Astrocyte of the cerebellum (primary cell): ENCODE measurements at places on chromosomes 3 and 15.

DNA sequence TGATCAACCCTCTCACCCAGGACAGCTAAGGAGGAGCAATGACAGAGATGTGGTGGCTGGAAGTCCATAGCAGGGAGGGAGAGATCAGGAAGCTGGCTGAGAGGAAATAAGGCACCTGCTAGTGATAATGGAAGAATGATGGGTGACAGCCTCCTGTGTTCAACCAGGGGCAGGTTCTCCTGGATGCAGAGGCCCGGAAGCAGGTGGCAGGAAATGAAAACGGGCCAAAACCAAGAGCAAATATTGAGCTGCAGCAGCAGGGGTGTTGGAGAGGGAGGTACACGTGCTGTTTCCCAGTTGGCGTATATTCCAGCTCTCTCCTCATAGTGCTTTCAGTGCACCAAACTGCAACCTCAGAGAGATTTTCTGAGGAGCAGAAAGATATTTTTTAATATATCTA lies 213.4 kb upstream of the TBL1XR1 start:
- no peak for DNase-seq

DNA sequence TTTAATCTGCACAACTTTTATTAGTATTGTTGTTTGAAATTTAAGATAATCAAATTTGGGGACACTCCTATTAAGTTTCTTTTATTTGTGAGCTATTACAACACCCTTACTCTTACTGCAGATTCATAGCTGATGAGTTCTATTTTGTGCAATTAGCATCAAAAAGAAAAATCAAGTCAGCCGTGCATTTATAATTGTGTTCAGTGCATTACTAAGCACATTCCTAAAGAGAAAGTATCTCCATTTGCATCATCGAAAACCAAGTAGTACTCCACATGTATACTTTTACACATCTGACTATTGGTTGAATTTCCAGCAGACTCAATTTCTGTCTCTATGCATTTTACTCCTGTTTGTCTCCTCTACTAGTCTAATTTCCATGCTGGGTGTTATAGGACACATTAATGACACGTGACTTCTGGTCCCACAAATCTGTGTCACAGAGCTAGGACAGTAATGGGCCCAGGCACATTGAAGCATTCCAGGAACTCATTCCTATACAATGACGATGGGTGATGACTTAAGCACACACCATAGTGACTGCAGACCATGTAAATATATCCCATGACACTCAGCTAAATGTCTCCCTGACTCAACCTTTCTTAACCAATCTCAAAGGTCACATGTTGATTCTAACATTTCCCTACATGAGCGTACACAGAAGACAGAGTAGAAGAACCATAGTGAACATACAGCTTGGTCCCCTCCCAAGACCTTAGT lies 477.5 kb downstream of the LPP start:
- DNase-seq, result peak; percentile 41

DNA sequence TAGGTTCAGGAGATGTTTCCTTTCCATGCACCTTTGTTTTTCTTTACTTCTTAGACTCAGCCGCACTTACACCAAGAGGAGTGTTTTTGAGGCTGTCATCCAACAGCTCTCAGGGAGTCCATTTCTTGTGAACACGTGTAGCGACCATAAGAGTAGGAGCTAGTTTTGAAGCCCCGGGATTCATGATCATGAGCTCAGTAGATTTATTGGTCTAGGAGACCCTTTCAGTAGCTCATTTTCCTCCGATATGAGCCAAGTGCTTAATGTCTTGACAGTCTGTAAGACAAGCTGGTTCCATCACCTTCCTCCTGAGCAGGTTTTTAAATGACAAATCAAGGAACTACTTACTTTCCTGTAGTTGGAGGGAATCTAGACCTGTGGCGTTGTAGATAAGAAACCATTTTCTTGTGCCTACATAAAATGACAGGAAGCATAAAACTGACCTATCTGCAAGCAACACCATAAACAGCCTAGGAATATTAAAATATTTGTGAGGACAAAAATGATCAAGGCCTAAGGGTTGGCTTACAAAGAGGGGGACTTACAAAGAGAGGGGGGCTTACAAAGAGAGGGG lies 172.6 kb upstream of the BHLHE40 start:
- DNase-seq, result no peak

DNA sequence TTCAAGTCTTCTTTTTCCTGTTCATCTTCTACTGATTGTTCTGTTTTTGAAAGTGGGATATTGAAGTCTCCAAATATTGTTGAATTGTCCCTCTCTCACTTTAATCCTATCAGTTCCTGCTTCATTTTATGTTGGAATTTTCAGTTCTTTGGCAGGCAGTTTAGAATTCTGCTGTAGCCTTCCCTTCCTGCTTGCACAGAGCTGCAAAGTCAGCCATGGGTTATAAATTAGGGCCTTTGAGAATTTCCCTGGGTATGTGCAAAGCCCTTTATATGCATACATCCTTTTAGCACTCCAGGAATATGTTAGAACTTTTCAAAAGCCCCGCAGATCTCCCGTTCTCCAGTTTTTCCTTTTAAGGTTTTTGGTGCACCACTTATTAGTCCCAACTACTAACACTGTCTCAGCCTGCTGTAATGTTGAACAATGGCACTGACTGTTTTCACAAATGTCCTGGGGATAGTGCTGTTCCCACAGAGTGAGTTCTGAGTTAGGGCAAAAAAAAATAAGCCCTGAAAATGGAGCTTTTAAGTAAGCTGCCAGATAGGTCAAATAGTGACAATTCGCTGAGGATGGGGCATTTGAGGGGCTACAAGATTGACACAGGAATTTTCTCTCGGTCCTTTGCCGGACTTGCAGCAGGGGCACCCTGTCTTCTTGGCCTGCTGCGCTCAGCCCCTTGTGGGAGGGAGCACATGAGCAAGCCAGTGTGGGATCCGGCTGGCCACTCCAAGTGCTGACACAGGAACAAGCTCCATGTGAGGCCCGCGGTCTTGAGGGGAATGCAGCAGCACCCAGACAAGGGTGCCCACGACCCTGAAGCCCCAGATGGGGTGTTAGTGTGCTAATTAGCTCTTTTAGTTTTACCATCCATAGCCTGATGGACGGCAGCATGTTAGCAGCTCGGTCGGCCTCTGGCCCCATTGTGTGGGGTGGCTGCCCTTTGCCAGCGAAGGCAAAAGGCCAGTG lies 96.0 kb downstream of the VPS8 start:
- no peak for DNase-seq

DNA sequence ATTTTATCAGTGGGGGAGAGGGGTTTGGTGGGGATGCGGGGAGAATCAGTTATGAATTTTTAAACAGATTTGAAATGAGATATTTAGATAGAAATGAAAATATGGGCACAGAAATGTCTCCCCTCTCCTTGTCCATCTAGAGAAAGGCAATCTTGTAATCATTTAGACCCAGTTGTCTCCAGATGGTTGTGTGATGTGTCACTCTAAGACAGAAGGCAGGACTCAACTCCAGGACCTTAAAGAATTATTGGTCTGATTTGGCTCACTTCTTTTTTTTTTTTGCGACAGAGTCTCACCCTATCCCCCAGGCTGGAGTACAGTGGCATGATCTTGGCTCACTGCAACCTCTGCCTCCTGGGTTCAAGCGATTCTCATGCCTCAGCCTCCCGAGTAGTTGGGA lies 77.2 kb downstream of the EOMES start:
- DNase-seq, result no peak

DNA sequence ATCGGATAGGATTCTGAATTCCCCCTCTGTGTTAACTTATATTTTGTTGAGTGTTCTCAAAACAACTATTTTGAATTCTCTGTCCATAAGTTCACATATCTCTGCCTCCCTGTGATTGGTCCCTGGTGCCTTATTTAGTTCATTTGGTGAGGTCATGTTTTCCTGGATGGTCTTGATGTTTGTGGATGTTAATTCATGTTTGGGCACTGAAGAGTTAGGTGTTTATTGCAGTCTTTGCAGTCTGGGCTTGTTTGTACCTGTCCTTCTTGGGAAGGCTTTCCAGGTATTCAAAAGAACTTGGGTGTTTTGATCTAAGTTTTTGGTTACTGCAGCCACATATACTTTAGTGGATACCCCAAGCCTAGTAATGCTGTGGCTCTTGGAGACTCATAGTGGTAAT lies 23.3 kb downstream of the PLSCR2 start:
- no peak for DNase-seq

GRCh38 chr3:173238091-173238490 lies 97.1 kb upstream of the SPATA16 start:
- DNase-seq, result no peak

DNA sequence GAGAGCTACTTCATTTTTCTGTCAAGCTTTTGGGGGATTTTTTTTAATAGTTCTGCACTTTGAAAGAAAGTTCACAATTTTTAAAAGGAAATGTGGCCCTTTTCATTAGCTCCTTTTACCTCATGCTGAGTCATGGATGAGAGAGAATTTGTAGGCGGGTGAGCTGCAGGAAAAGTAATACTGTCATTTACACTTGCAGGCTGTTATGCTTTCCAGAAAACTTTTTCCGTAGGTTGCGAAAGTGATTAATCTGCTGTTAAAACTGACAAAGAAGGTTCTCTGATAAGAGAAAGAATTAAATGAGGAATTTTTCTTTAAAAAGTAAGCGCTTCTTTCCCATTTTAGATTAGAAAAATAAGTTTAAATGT lies 430.2 kb downstream of the LPP start:
- no peak for DNase-seq

GRCh38 chr3:23162934-23163333 lies 40.2 kb upstream of the UBE2E2 start:
- DNase-seq, result no peak

- DNase-seq, result no peak
Observed at GRCh38 chr3:14691719-14692118, 16.8 kb downstream of the C3orf20 start.

- DNase-seq, result no peak
Observed at GRCh38 chr15:66097151-66098021, 156.2 kb downstream of the MEGF11 start.

- DNase-seq, result no peak
Observed at GRCh38 chr3:41329881-41330280, 130.6 kb downstream of the CTNNB1 start.

DNA sequence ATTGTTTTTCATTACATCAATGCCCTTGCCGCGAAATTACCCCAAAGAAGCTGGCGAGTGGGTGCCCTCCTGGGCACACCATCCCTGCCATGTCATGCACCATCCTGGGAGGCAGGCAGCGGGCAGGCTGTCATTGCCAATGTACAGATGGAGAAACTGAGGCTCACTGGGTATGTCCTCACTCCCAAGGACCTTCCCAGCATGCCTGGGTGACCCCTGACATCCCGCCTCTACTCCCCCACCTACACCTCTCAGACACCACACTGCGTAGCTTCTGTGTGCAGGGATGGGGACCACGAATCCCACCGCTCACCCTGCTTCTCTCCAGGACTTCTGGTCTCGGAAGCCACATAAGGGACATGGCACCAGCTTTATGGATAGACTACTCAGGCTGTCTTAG lies 41.0 kb upstream of the SLC41A3 start:
- no peak for DNase-seq

DNA sequence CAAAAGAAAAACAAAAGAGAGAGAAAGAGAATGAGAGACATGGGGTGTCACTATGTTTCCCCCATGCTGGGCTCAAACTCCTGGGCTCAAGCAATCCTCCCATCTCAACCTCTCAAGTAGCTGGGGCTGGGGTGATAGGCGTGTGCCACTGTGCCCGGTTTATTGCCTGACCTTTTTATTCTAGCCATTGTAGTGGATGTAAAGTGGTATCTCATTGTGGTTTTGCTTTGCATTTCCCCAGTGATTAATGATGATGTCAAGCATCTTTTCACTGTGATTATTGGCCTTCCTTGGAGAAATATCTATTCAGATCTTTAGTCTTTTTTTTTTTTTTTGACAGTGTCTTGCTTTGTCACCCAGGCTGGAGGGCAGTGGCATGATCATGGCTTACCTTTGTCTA lies 37.7 kb upstream of the GK5 start:
- DNase-seq, result no peak

DNA sequence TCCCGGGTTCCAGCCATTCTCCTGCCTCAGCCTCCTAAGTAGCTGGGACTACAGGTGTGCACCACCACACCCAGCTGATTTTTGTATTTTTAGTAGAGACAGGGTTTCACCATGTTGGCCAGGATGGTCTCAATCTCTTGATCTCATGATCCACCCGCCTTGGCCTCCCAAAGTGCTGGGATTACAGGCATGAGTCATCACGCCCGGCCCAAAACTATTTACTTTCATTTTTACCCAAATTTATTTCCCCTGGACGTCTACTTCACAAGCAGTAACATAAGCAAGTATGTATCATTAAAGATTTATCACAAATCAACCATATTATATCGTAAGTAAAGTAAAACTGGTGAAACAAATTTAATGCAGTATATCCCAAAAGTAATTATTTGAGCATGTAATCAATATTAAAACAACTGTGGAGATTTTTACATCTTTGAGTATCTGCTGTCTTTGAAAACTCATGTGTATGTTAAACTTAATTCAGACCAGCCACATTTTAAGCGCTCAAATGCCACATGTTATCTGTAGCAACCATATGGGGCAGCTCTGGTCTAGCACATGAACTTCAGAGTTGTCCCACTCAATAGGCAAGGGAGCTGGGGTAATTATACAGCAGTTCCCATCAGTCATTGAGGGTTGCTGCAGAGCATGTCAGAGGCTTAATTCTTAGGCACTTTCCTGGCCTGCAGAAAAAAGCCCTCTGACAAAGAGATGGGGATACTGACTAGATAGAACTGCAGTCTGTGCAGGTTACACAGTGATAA lies 185.7 kb upstream of the CTDSPL start:
- no peak for DNase-seq

DNA sequence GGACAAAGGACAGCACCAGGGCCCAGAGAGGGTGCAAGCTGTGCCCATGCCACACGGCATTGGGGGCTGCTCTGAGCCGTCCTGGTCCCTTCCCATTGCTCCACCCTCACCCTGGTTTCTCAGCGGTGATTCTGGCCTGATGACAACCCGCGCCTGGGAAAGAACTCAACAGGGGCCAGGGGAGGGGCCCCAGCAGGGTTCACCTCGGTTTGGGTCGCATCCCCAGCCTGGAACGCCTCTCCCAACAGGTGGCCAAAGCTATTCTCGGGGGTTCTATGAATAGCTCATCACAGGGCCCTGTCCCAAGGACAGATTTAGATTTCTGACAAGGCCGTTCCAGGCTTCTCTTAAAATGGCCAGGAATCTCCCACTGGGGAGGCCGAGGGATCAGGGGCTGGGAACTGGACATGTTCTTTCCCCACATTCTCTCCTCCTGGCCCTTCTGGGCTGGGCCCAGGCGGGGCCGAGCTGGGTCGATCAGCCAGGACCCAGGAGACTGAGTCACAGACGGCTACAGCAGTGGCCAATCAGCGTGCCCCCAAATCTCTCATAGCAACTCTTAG lies 17.9 kb downstream of the GRIP2 start:
- no peak for DNase-seq

- DNase-seq, result no peak
Observed at GRCh38 chr3:186151077-186151971, 42.4 kb upstream of the ETV5 start.

DNA sequence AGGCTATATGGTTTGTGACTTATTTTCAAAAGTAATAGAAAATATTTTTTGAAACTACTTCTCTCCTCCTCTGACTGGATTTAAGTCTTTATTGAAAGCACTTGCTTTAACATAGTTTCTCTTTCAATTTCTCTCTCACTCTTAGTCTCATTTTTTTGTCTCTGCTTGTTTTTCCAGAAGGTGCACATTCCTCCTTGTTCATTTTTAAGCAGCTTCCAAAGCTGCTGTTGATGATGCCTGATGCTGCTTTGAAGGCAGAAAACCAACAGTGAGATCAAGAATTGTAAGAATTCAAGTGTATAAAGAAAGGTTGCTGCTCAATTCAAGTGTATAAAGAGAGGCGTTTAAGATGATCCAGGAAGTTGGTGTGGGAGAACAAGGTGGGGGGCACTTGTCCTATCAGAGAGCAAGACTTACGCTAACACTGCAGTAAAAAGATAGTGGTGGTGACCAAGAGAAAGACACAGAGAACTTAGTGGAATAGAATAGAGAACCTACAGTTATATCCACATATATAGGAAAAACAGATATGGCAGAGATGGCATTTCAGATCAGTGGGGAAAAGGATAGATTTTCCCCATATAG lies 12.1 kb downstream of the NR2C2 start:
- no peak for DNase-seq
